Activated naive CD4-positive, alpha-beta T cell (primary cell): ENCODE measurements at places on chromosomes 1 and 21.

DNA sequence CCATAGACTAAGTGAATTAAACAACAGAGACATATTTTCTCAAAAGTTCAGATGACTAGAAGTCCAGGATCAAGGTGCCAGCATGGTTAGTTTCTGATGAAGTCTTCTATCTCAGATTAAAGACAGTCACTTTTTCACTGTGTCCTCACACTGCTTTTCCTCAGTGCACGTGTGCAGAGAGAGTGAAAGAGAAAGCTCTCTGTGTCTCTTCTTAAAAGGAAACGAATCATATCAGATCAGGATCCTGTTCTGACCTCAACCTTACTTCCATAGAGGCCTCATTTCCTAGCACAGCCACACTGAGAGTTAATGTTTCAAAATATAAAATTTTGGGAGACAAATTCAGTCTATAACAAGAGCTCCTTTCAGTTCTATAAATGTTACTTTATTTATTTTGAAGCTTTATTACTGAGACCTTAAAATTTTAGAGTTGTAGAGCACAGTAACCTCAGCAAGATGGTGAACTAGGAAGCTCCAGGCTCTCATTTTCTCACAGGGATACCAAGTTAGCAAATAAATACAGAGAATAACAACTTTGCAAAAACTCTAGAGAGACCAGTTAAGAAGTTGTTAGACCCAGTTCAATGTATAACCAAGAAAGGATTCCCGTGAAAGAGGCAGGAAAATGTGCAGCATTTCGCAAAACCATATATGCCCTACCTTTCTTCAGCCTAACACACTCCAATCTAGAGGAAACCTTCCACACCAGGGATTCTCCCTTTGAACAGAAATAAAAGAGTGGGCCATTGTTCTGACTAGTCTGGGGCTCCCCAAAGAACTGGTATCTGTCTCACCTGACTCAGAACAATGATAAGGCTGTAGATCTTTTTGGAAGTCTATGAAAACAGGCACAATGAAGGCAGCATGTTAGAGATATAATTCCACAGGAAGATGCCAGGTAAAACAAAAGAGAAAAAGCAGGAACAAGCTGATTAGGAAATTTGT lies 372.2 kb downstream of the MRPL39 start:
- no peak for DNase-seq

DNA sequence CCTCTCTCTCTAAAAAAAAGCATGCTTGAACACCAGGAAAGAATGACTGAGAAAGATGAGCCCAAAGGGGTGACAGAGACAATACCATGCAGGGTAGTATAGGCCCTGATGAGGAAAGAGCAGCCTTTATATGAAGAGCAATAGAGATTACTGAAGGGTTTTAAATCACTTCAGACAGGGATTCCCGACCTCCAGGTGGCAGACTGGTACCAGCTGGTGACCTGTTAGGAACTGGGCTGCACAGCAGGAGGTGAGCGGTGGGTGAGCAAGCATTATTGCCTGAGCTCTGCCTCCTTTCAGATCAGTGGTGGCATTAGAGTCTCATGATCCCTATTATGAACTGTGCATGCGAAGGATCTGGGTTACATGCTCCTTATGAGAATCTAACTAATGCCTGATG lies 30.8 kb upstream of the GTF2B start:
- DNase-seq: no peak

- no peak for DNase-seq
Measured at GRCh38 chr21:37603129-37603528, 236.6 kb downstream of the DYRK1A start.

- DNase-seq: no peak
Measured at GRCh38 chr1:22530715-22531114, 32.6 kb upstream of the EPHA8 start.

- no peak for DNase-seq
Measured at GRCh38 chr1:23529146-23530086, 1.6 kb downstream of the E2F2 start.

GRCh38 chr1:56644919-56645676 lies at the start of gene PRKAA2:
Gene PRKAA2, plus strand, starts transcription at chr1:56645314. Its CDS starts 74 bp downstream, at chr1:56645388.
- DNase-seq: no peak

GRCh38 chr1:226832613-226833012 lies 37.8 kb upstream of the PSEN2 start:
- no peak for DNase-seq
